Thyroid gland (tissue), 4 donors: ENCODE measurements at places on chromosomes 7 and 10.

DNA sequence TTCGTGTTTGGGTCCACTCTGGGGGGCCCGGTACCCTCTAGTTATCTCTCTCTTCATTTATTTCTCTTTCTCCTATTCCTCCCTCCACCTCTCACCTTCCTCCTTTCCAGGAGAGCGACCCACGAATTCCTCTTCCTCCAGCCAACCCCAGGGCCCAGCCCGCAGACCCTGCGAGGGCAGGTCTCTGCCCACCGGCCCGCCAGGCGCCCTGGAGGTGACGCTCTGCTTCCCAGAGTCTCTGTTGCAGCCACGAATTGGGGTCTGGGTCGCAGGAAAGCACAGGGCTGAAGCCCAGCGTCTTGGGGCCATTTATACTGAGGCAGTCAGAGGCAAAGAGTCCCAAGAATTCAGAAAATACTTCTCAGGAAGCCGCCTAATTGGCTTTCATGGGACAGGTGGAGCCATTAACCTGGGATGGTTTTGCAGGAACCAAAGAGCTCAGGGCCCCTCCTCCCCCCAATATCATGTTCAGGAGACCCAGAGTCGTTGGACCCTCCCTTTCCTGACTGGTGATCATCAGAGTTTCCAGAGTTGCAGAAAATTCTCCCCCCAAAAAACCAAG, 2.7 kb upstream of the EN2 start:
- no peak for DNase-seq

- peak; percentile 62 for DNase-seq
Observed at GRCh38 chr10:81848514-81848913, 26.5 kb upstream of the NRG3 start.

GRCh38 chr10:47311932-47312662, 10.2 kb upstream of the GDF2 start:
- peak; percentile 89 for DNase-seq

DNA sequence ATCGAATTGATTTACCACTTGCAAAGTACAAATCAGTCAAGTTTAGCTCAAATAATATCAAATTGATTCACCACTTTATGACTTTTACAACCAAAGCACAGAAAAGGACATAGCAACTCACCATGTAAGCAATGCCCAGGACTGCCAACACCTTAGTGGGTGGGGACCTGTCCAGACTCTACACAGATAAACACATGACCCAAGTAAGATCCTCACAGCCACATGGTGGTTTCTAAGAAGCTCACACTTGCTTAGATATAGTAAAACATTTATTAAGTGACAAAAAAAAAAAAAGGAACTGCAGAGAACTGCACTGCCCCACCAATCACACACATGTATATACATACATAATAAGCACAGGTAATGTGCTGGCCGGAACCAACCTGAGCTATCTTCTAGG, 116.2 kb downstream of the SLC25A13 start:
- no peak for DNase-seq

DNA sequence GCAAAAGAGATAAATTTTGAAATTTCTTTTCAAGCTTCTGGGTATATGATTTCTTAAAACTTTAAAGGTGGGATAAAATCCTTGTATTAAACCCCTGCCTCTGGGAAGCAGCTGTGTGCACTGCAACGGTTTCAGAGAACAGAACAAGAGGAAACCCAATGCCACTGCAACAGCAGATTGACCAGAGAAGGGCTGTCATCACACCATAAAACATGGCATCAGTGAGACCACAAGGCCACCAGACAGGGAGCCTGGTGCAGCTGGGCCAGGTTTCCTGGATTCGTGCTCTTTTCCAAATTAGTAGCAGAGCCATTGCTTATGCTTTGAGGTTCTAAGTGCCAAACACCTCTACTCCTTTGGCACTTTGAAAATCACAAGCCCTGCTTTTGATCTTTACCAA, 152.4 kb downstream of the PRPF18 start:
- DNase-seq = no peak

DNA sequence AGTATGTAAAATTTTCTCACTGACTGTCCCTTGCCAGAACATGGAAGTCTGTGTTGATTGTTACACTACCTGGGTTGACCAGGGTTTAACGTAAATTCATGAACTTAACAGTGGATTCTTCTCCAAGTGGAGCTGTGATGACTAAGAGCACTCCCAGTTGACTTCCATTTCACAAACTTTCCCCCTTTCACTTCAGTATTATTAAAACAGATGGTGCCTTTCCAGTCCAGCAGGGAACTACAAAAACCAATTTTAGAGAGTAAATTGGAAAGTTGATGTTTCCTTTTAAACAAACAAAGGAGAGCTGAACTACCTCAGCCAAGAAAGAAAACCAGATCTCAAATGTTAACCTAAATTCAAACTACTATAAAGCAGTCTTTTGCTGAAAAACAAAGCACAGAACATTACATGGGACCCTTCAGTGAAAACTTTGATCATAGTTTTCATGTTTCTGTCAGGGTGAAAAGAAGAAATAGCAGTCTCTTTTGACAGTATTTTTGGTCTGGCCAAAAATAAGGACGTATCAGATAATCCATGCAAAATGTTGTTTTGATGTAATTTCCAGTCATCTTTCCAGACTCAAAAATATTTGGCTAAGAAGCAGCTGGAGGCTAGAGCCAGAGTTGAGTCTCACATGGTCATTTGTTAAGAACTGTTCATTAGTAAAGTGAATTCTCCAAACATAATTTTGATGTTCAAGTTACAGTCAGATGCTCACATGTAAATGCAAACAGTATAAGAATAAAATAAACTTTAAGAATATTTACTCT, 479.9 kb upstream of the AKR1E2 start:
- DNase-seq = no peak
